ENCODE measurements at places on chromosomes 3 and 15.

DNA sequence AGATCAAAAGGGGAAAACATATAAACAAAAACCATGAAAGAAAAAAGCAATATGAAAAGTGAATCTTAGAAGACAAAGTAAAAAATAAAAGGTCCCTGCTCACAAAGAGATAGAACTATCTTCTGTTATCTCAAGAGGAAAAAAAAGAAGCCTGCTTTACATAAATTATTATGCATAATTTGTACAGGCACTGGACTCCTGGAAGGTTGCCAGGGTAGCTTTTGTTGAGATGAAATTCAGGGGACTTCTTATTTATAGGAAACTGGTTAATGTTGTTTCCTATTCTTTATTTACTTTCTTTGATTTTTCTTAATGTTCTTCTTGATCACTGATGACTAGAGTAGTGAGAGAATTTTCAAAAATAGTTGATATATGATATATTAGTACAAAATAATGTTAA is 66.9 kb downstream of the PPM1L start:
- H3K36me3 ChIP-seq: no peaks in the 10 kb centered on the region
- no peaks in the 10 kb centered on the region for H3K27me3 ChIP-seq
- H3K4me1 ChIP-seq: no peaks in the 10 kb centered on the region
- H3K4me3 ChIP-seq: no peak overlapping the region
- H3K27ac ChIP-seq: no peak overlapping the region

DNA sequence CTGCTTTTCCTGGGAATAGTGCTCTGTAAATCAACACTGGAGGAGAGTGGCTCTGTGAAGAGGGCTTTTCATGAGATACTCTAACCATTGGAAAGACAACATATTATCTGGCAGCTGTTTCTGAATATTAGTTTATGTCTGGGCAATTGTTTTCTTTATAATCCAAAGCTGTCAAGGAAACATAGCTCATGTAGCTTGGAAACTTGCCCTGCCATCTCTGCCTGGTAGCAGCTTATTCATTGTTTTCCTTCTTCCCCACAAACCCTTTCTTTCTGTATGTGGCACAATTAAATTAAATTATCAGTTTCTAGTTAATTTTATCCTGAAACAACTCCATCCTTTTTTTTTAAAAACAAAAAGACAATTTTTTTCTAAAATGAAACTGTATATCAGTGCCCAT is 160.0 kb downstream of the EDEM1 start:
- no peaks in the 10 kb centered on the region for H3K4me1 ChIP-seq
- no peak overlapping the region for H3K4me3 ChIP-seq
- H3K27ac ChIP-seq: no peak overlapping the region
- H3K36me3 ChIP-seq: no peaks in the 10 kb centered on the region
- H3K27me3 ChIP-seq: no peaks in the 10 kb centered on the region
- DNase-seq: no peak

- H3K4me3 ChIP-seq: no peak overlapping the region
- peaks cover 7% of the 10 kb centered on the region for H3K4me1 ChIP-seq
- H3K27me3 ChIP-seq: no peaks in the 10 kb centered on the region
- no peak overlapping the region for H3K27ac ChIP-seq
- H3K36me3 ChIP-seq: no peaks in the 10 kb centered on the region
Measured at GRCh38 chr15:85063088-85063487, 81.4 kb downstream of the PDE8A start.

DNA sequence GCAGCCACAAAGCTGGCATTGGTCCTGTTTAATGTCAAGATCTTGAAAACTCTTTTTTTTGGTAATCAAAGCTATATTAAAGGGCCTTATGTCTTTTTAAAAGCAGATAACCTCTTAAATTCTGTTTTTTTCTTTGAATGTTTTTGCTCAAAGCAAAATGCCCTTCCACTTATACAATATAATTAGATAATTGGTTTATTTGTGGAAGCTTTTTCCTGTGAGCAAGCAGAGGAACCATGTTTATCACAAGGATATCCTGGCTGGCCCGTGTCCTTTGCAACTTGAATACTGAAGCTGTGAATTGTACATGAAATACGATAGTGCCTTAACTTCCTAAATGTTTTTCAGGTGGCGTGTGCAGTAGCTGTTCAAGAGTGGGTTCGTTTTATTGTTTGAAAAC is 2.6 kb downstream of the ST3GAL6 start:
- no peaks in the 10 kb centered on the region for H3K4me1 ChIP-seq
- DNase-seq: no peak
- no peak overlapping the region for H3K27ac ChIP-seq
- no peaks in the 10 kb centered on the region for H3K36me3 ChIP-seq
- no peak overlapping the region for H3K4me3 ChIP-seq
- peaks cover 58% of the 10 kb centered on the region for H3K27me3 ChIP-seq

GRCh38 chr15:66802025-66803001 is 100.3 kb downstream of the SMAD6 start:
- peak; percentile 65 for DNase-seq
- no peaks in the 10 kb centered on the region for H3K36me3 ChIP-seq
- H3K27me3 ChIP-seq: no peaks in the 10 kb centered on the region
- peak overlapping the region; percentile 99 for H3K27ac ChIP-seq

DNA sequence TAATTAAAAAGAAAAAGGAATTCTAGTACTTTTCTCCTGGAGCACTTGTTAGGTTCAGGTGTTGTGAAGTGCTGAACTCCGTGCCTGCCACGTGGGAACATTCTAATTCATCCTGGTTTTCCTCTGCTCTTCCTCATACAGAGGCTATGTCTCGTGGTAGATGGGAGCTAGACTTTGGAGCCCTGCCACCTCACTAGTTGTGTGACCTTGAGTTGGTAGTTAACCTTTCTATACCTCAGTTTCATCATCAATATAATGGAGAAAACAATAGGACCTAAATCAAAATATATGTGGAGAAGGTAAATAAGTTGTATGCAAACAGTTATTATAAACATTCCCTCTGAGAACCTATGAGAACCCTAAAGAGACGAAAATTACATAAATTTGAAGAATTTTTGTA is 10.6 kb downstream of the ALAS1 start:
- no peak overlapping the region for H3K4me3 ChIP-seq
- H3K27me3 ChIP-seq: no peaks in the 10 kb centered on the region
- peaks cover 87% of the 10 kb centered on the region for H3K36me3 ChIP-seq

Data from GM23248 (cell line).